Fibroblast of villous mesenchyme (primary cell): ENCODE measurements at places on chromosomes 2 and 18. TPM values are rescaled to one million over a fixed set of nuclear protein-coding genes. Genes with fewer than 3 reads are reported as not detected.

GRCh38 chr2:219688560-219689445, 61.4 kb downstream of the SLC4A3 start:
- DNase-seq, result peak; percentile 87

DNA sequence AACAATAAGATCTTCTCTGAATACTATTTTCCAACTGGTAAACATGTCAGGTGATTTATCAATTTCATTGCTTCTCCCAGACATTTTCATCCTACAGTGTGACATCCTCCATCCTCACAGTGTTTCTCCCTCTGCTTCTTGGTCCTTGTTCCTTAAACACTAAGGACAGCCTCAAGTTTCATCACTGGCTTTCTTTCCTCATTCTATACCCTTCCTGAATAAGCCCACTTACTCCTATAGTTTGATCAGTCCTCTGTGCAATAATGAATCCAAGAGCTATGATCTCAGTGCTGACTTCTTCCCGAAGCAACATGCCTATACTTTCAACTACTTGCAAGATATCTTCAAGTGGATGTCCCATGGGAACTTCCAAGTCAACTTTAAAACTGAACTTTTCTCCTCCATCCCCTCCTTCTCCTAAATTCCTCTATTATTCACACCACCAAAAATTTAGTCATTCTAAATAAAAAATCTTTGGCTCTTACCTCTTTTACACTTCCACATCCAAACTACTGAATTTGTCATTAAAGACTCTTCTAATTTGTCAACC, 87.6 kb downstream of the FAM228A start:
- peak; percentile 18 for DNase-seq

Gene MAT2A
- total RNA-seq, result 113 and 124 TPM in 2 replicates

- peak; percentile 71 for DNase-seq
Observed at GRCh38 chr2:30272761-30273573, 41.6 kb downstream of the LBH start.

DNA sequence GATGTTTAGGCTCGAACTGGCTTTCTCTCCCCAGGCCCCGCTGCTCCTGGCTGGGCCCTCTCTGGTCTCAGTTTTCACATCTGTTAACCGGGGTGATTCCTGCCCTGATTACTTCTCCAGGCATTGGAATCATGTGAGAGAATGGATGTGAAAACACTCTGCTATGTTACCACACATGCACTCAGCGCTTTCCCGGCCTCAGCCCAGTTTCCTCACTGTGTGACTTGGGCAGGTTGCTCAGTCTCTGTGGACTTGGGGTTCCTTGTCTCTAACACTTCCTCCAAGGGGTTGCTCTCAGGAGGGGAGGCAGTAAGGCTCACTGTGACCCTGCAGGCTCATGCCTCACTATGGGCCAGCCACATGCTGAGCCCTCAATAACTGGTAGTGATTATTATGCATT, 230.4 kb upstream of the HS6ST1 start:
- DNase-seq, result no peak

- no peak for DNase-seq
Observed at GRCh38 chr18:75694292-75694691, 266.8 kb upstream of the SMIM21 start.

DNA sequence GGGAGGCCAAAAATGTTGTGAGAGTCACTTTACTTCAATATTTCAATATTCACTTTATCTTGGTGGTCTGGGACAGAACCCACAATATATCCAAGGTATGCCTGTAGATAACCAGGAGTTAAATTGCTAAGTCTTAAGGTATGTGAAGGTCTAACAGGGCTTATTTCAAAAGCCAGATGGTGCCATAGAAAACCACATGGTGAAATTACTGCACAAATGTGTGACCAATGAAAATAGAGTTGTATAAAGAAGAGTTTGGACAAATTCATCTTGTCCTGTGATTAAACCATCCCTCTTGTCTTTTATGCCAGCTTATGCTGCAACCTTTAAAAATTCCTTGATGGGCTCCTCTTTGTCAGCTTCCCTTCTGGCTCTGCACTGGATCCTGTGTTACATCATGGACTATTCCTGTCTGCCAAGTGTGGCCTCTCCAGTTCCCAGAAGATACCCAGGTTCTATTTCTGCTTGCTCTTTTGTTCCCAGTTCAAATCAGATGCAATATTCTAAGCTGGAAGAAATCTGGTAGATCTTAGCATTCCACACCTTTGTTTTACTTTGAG, 46.8 kb downstream of the ANTXR1 start:
- peak; percentile 42 for DNase-seq

GRCh38 chr18:8375249-8375648, 234.0 kb upstream of the RAB12 start:
- no peak for DNase-seq

Gene FABP1
- not detected in 2 replicates for total RNA-seq

Gene NOSTRIN
- total RNA-seq, result 0.32 and 0.43 TPM in 2 replicates
